Glutamatergic neuron (in vitro differentiated cells): ENCODE measurements at places on chromosomes 2 and 18.

DNA sequence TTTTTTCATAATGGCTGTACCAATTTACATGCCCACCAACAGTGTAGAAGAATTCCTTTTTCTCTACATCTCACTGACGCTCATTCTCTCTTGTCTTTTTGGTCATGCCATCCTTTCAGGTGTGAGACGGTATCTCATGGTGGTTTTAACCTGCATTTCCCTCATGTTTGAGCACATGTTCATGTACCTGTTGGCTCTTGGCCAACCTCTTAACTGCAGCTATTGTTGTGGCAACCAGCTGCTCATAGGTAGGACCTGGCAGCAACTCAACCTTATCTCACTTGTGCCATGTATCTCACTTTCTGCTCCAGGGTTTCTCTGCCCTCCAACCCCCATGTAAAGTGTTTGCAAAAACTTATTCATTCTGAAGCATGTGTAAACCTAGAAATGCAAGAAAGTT, 167.5 kb downstream of the UPP2 start:
- no peak for DNase-seq

DNA sequence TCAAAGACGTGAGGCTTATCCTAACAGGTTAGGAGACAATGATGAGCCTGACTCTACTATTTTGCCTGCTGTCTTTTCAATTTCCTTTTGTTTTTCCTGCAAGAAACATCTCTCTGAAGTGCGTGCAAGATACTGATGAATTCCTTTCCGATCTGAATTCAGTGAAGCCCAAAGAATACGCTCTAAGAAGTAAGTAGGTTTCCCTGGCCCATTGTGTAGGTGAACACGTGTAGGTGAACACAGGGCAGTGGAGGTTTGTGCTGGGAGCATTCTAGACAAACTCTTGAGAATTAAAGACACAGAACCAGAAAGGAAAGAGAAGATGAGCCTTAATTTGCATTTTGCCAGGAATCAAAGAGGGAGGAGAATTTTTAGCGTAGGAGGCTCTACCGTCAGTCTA, 132.0 kb downstream of the ZNF532 start:
- no peak for DNase-seq

DNA sequence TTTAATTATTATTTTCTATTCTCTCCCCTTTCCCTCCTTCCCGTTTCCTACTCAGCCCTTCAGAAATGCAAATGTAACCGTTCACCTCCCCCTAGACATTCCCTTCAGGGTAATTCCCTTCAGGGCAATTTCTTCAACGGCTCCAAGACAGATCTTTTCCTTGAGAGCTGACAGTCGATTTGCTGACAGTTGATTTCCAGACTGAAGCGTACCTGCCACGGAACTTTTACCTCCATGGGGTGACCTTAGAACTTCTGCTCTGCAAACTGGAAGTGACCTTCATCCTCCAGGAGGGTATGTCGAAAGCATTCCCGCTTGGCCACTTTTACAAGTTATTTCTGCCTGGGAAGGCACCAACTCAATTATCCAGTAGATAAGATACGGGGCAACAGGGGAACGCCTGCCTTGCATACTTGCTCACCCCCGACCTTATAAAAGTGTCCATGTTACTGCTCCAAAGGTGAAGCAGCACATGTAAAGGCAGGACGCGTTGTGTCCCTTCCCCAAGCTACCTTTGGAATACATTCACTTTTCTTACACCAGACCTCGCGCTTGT, 18.5 kb downstream of the B3GNT7 start:
- DNase-seq: no peak

GRCh38 chr2:86012007-86012712, 93.5 kb downstream of the POLR1A start:
- no peak for DNase-seq
